ENCODE measurements at places on chromosomes 11 and 22.

DNA sequence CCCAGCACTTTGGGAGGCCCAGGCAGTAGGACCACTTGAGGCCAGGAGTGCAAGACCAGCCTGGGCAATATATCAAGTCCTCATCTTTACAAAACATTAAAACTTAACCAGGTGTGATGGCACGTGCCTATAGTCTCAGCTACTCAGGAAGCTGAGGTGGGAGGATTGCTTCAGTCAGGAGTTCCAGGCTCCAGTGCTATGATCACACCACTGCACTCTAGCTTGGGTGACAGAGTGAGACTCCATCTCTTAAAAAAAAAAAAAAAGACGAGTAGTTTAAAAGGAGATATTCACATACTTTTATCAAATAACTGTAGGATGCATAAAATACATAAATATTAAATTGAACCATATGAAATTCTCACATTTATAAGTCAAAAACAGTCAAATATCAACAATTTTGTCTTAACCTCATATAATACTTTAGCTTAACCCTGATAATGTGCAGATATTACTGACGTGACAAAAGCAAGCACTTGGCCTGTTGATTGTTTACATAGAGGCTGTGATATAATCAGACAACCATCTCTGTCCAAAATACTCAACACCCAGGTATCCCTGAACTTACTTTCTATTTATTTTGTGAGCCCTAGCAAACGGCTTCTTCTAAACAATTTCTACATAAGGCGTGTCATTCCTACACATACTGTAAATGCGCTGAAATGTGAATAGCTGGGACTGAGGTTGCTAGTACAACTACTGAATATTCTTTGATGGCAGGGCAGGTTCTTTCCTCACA, 57.0 kb downstream of the PRCP start:
- DNase-seq: no peak

DNA sequence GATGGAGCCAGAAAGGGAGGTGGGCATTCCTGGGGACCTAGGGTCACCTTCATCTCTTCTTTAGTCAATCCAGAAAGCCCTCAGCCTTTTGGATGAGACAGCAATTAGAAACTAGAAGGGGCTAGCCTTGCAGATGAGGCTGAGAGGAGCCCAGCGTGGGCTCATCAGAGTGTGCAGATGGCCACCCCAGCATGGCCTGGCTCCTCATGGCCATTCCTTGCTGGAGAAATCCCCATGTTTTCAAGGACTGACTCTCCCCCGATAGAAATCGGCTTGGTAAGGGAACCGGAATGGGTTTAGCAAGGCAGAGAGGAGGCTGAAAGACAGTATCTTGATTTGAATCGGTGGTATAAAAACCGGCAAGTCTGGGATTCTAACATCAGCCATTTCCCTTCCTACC, 274.6 kb downstream of the BUD13 start:
- DNase-seq: no peak

DNA sequence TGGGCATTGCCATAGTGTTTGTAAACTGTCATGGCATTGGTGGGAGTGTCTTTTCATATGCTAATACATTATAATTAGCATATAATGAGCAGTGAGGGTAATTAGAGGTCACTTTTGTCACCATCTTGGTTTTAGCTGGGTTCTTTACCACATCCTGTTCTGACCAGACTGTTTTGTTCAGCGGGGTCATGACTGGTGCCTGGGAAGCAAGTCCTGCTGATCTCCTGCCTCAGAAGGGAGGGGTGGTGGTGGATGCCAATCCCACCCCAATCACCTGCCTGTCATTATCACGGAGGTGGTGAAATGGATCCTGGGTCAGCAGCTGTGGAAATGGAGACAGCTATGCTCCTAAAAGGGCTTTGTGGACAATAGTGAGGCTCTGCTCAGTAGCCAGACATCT, 31.2 kb downstream of the IL18 start:
- no peak for DNase-seq

DNA sequence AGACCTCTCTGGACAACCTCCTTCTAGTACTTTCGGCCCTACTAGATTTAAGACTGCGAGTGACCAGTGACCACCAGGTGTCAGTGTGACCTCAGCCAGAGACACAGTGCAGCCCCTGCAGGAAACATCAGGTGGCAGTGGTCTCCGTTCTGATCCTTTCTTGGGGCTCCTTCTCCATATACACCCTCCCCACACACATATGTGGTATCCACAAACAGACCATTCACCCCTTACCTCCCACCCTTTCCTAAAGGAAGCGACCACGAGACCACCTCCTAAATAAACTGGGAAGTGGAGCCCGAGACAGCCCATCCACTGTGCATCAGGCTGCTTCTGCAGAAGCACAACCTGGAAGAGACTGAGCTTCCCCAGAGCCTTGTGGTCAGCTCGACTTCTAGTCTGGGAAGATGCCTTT, 38.5 kb upstream of the CYP2D6 start:
- peak; percentile 70 for DNase-seq

DNA sequence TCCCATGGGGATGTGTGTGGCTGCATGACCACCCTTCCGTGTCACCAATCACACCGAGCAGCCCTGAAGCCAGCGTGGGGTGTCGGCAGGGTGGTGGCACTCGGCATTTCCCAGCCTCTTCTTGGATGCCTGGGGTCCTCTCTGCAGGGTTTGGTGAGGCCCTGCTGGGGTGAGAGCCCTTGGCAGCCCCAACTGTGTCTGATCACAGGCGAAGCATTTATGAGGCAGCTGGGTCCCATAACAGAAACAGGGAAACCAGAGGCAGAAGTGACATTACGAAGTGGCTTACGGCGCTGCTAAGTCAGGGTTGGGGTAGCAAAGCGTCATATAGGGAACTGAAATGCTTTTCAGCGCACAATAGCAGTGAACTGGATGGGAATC, 92.3 kb upstream of the SEPTIN5 start:
- no peak for DNase-seq

- no peak for DNase-seq
Measured at GRCh38 chr11:130645843-130646197, 197.4 kb downstream of the ADAMTS15 start.

GRCh38 chr11:119673759-119674336, 55.2 kb downstream of the NECTIN1 start:
- no peak for DNase-seq

DNA sequence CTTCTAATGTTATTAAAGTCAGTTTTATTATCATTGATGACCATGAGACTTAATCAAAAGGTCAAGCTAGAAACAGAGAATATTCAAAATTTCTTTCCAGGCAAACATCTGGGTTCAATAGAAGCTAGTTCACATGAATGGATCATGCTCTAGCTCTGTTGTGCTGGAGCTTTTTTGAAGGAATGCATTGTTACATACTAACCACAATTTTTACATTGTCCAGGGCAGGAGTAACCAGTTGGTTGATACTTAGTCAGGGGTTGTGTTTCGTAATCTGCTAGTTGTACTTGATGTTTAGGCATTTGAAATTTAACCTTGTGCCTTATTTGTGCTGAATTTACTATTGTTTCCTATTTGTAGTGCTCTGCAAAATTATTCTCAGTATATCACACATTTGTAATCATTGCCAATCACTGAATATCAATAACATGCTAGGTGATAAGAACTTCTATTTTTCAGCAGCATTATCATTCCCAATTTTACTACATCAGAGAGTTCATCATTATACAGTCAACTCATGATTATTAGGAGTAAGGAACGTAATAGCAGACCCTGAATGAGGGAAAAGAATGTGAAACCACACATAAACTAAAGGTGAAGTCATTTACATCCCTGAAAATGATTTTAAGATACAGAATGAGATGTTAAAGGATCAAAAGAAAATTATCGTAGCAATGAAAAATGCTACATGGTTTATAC, 23.2 kb downstream of the NF2 start:
- no peak for DNase-seq

- DNase-seq: no peak
Measured at GRCh38 chr11:42329929-42330565, 870.6 kb upstream of the LRRC4C start.

- DNase-seq: no peak
Measured at GRCh38 chr11:57530215-57530595, 349 bp downstream of the TIMM10 start.

GRCh38 chr11:38014405-38014804, 1416.4 kb upstream of the RAG2 start:
- DNase-seq: no peak

DNA sequence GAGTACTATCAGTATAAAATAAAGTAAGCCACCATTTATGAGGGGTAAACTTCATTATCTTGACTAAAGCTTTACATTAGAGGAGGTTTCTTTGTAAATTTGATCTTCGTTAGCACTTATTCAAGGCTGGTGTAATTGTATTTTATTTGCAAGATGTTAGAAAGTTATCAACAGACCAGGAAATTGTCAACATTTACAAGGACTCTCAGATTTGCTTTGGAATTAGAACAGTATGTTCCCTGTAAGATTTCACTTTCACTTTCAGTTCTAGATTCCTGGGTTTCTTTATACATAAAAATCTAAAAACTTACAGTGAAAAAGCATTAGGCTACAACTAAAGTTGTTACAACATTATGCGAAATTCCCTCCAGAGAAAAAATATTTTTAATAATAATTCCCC, 4.6 kb upstream of the BIRC3 start:
- DNase-seq: no peak

DNA sequence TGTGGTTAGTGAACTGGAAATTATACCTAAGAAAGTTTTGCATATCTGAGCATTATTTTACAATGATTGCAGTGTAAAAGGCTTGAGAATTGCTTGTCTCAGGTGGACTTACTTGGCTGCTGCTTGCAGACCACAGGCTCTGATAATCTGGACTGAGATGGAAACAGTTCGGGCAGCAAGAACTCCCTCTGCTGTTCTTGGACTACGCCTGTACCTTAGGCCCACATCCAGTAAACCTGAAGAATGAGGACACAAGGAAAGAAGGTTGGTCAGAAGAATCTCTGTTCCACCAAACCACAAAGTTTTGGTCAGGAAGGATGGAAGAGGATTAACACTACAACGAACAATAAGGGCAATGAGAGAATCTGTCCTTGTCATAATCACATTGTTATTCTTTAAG, 80.1 kb downstream of the C2CD3 start:
- no peak for DNase-seq

DNA sequence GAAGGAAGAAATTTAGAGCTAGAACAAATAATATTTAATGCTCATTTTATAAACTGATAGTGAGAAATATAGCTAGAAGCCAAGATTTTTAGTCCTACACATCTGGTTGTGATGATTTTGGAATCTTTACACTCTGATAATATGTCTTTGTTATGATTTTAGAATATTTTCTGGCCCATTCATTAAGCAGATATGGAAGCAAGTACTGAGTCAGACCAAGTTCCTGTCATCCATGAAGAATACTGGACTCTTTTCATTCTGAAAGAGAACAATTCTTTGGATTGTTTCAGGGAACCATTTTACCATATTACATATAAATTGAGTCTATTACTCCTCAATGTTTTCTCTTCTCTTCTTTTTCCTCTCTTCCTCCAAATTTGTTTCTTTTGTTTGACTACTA, 227.4 kb downstream of the TMEM135 start:
- no peak for DNase-seq
